Stimulated activated CD4-positive, alpha-beta T cell treated with anti-CD3 and anti-CD28 coated beads, TNF-alpha, amount 100 ng/mL, for 1 hour (primary cell): ENCODE measurements at places on chromosomes 6 and 20.
A peak's percentile ranks its signal among the peaks of the same experiment; 100 is the strongest.

GRCh38 chr6:157864185-157864761 lies 41.2 kb downstream of the SNX9 start:
- no peak for DNase-seq

DNA sequence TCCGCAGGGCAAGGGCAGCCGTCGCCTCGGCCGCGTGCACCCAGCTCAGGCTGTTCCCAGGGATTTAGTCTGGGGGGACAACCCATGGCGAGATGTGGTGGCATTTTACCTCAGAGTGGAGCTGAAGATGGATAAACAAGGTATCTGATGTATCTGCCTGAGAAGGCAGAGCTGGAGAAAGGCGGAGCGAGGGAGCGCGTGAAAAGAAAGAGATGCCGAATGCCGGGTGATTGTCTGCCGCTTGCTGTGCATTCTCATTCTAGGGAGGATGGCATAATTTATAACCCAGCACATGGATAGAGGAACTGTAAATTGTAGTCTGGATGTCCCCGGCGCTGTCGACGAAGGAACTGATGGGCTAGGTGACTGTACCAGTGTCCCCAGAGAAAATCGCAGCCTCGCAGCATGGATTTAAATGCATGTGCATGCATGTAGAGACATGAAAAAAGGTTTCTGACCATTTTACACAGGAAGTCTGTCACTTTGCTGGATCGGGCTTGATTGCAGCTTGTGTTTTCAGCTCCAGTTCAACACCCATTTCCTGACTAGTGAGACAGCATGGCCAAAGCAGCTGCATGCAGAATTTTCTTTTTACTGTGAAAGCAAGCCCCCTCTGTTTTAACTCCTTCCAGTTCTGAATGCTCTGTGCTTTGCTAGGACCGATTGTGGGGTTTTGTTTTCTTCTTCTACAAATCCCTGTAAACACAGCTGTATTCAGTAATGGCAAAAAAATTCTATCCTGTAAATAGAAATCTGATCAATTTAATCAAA lies 149.7 kb downstream of the PRL start:
- DNase-seq = no peak

DNA sequence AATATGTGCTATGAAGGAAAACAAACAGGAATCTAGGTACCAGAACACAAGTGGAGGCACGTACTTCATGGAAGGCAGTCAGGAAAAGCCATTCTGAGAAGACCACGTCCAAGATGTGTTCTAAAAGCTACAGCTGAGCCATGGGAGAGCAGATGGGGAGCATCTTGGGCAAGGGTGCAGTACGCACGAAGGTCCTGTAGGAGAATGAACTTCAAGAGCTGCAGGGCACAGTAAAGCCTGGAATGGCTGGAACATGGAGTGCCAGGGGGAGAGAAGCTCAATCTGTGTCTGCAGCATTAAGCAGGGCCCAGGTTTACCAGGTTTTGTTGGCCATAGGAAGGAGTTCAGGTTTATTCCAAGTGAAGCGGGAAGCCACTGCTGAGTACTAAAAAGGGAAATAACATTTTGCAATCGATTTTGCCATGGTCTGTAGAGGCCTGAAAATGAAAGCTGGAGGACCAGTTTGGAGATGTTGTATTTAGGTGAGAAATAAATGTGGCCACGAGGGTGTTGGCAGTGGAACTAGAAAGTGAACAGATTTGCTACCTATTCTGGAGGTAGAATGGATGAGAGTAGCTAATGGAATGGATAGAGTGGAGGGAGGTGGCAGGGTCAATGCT lies 29.9 kb downstream of the ADTRP start:
- no peak for DNase-seq

- DNase-seq = no peak
Measured at GRCh38 chr6:65671922-65672321, 35.1 kb downstream of the EYS start.

- no peak for DNase-seq
Measured at GRCh38 chr6:169931261-169931660, 179.8 kb downstream of the ERMARD start.

DNA sequence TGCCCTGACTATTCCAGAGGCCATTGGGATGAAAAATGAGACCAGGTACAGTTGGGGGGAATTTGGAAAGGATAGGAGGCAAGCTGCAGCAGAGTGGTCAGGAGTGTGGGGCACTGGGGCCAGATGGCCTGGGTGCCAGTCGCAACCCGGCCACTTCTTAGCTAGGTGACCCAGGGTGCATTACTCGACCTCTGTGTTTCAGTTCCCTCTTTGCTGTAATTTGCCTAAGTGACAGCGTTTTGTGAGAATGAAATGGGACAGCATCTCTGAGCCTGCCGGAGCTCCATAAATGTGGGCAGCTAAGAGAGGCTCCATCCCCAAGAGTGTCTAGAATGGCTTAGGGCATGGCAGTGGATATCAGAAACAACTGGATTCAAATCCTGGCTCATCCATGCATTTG lies 13.9 kb downstream of the LRFN2 start:
- DNase-seq = no peak

- peak; percentile 19 for DNase-seq
Measured at GRCh38 chr20:49610691-49611538, 43.0 kb upstream of the PTGIS start.

DNA sequence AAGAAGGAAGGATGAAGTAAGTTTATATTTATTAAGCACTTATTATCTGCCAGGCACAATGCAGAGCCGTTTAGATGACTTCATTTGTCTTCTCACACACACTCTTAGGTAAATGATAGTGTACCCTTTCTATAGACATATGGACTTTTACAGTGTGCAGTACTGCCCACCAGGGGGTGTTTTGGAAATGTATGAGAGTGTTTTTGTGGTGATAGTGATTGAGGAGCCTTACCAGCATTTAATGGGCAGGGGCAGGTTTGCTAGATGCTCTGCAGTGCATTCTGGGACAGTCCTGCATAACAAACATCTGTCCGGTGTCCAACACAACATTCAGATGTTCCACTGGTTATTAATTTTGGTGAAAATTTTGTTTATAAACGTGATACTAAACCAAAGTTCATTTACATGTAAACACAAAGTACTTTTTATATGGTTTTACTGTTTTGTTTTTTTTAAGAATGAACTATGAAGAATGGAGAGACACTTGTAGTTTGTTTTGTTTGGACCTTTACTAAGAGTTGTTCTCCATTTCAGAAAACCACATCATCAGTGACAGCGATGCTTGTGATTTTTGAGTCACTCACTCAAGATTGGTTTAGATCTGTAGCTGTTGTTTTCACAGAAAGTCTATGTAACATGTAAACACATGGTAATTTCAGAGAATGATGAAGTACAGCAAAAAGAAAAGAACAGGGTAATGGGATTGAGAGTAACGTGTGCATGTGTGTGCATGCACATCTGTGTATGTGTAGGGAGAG lies 19.9 kb downstream of the KCNS1 start:
- no peak for DNase-seq

GRCh38 chr20:41467690-41468089 lies 101.1 kb upstream of the EMILIN3 start:
- no peak for DNase-seq

- no peak for DNase-seq
Measured at GRCh38 chr6:112956696-112957535, 609.8 kb downstream of the RFPL4B start.

GRCh38 chr6:111301946-111302345 lies 181.1 kb downstream of the REV3L start:
- no peak for DNase-seq

DNA sequence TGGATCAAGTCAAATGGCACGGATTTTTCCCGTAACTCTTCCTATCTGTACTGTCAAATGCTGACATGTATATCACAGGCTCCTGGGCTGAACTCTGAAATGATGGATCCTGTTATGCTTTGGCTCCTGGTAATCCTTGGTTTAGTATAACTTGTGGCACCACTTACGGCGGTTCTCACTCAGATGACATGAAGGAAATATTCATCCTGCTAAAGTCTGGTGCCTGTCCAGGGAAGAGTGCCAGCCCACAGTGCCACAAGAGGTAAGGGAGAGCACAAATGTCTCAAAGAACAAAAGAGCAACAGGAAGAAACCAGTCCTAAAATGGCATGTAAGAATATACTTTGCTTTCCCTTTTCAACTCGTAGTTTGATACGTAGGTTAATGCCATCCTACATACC lies 93.1 kb upstream of the TAB2 start:
- no peak for DNase-seq

DNA sequence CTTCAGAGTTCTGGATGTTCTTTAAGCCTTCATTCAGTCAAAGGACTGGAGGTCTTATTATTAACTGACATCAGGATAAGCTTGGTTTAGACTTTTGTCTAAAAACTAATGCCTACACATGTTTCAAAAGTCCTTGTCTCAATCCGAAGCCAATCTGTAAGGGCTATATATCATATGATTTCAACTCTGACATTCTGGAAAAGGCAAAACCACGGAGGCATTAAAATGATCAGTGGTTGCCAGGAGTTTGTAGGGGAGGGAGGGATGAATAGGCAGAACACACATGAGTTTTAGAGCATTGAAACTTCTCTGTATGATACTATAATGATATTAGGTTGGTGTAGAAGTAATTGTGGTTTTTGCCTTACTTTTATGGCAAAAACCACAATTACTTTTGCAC lies 1285.8 kb upstream of the CITED2 start:
- DNase-seq = no peak

DNA sequence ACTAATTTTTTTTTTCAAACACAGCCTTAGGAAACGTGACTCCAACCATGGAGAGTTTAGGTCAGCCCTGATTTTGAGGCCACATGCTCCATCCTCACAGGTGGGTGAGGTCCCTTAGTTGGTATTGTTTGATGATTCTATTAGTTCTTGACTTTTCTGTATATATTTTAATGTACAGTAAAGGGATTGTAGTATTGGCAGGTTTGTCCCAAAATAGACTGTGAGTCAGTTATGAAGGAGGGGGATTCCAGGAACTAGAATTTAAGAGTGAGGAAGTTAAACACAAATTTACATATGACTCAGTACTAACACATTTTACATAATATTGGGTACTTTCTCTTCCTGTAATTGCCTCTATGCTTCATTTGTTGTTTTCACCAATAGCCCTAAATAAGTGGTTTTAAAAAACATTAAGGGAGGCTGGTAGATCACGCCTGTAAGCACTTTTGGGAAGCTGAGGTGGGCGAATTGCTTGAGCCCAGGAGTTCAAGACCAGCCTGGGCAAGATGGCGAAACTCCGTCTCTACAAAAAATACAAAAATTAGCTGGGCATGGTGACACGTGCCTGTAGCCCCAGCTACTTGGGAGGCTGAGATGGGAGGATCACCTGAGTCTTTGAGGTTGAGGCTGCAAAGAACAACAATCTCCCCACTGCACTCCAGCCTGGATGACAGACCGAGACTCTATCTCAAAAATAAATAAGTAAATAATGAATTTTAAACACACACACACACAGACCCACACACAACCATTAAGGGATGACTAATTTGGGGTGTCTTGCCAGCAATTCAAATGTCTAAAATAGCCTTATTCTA lies 81.8 kb downstream of the SGK1 start:
- DNase-seq = no peak

DNA sequence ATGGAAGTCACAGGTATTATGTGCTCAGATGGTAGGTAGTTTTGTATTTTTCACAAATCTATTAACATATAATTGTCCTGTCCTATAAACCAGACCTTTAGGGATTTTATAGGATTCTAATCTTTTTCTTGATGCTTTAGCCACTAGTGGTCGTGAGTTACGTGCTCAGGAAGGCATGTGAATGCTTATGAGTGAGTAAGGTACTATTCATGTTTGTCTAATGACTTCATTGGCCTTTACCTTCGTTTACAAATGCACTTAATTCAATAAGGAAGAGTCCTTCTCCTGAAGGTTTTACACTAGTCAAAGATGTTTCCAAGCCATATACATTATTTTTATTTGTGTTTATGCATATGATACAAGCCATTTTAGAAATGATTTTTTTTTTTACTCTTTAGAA lies 23.0 kb downstream of the PACRG start:
- DNase-seq = no peak

- DNase-seq = no peak
Measured at GRCh38 chr6:52958546-52959255, 36.4 kb downstream of the GSTA4 start.

- DNase-seq = no peak
Measured at GRCh38 chr6:2979819-2980464, 8.6 kb upstream of the SERPINB6 start.

DNA sequence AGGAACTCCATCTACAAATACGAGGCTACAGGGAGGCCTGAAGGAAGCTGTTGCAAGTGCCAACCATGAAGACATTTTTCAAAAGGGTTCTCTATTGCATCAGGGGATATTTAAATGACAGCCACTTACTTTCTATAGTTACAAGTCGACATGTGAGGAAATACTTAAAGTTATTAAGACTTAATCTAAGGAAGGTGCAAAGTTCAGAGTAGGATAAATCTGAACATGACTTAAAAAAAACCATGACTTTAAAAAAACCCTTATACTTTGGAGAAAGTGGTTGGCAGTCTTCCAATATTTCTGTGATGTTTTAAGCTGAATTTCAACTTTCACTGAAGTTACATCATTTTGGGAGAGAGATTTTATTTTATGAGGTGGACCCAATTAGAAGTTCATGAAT lies 56.3 kb upstream of the EMILIN3 start:
- DNase-seq = no peak

DNA sequence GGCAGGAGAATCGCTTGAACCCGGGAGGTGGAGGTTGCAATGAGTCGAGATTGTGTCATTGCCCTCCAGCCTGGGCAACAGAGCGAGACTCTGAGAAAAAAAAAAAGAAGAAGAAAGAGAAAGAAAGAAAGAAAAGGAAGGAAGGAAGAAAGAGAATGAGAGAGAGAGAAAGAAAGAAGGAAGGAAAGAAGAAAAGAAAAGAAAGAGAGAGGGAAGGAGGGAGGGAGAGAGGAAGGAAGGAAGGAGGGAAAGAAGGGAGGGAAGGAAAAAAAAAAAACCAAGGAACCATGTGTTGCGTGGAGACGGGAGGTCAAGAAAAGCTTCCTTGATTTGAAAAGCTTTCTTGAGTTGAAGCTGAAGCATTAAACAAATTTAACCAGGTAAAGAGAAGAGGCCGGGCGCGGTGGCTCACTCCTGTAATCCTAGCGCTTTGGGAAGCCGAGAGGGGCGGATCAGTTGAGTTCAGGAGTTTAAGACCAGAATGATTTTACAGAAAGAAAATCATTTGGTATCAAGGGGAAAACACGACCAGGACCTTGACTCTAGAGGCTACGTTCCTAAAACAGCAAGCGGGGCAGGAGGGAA lies 90.5 kb upstream of the PRSS16 start:
- DNase-seq = no peak
